ENCODE measurements at places on chromosomes 7 and 10. TPM values are rescaled to one million over a fixed set of nuclear protein-coding genes. Genes with fewer than 3 reads are reported as not detected.
A peak's percentile ranks its signal among the peaks of the same experiment; 100 is the strongest.

The RARRES2 gene
- total RNA-seq = 59.9 TPM

The NPY4R gene
- not detected for total RNA-seq

The COL26A1 gene
- 42.6 TPM for total RNA-seq

GRCh38 chr7:128954150-128954549 is 16.4 kb downstream of the IRF5 start:
- no peak overlapping the region for H3K27ac ChIP-seq
- no peaks in the 10 kb centered on the region for H3K27me3 ChIP-seq
- H3K4me1 ChIP-seq = peaks cover 5% of the 10 kb centered on the region
- peaks cover 11% of the 10 kb centered on the region for H3K36me3 ChIP-seq
- DNase-seq = no peak
- H3K4me3 ChIP-seq = no peak overlapping the region

GRCh38 chr10:69649786-69650550 is 19.9 kb downstream of the FAM241B start:
- H3K27me3 ChIP-seq = no peaks in the 10 kb centered on the region
- H3K36me3 ChIP-seq = no peaks in the 10 kb centered on the region
- H3K27ac ChIP-seq = no peak overlapping the region
- no peak overlapping the region for H3K4me3 ChIP-seq

DNA sequence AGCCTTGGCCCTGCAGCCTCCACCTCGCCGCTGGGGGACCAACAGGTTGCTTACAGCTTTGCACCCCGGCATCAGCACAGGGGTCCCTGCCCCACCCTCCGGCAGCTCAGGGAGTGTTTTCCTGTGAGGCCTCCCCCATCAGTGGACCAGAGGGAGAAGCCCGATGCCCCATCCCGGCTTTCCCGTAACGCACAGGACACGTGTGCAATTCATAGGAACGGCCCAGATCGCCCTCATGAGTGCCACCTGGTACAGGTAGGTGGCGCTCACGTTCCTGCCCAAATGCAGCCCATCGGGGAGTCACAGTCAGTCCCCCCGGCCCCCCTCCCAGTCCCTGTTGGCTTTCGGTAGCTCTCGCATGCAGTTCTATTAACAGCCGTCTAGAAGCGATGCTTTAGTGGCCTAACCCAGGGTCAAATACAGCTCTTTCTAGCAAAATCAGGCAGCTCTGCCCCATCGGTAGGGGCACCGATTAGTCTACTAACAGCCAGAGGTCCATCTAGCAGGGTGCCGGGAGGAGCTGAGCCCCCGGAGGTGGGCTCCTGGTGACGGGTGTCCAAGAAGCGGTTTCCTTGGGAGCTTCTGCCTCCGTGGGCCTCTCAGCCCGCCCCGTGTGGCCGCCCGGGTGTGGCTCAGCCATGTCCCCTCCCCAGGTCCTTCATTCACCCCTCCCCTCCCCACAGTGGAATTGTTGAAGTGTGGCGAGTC is 48.4 kb upstream of the GTF2IRD1 start:
- H3K4me1 ChIP-seq = no peaks in the 10 kb centered on the region
- no peaks in the 10 kb centered on the region for H3K27me3 ChIP-seq
- no peak overlapping the region for H3K4me3 ChIP-seq
- peak; percentile 88 for DNase-seq

GRCh38 chr7:76259124-76260093 is 43.1 kb upstream of the HSPB1 start:
- H3K27me3 ChIP-seq = no peaks in the 10 kb centered on the region
- H3K27ac ChIP-seq = no peak overlapping the region
- peak overlapping the region; percentile 79 for H3K4me3 ChIP-seq
- no peak for DNase-seq
- peaks cover 8% of the 10 kb centered on the region for H3K4me1 ChIP-seq

GRCh38 chr10:77268721-77269120 is 368.9 kb downstream of the KCNMA1 start:
- H3K4me1 ChIP-seq = no peaks in the 10 kb centered on the region
- no peaks in the 10 kb centered on the region for H3K36me3 ChIP-seq
- H3K27ac ChIP-seq = no peak overlapping the region
- H3K27me3 ChIP-seq = no peaks in the 10 kb centered on the region

GRCh38 chr7:101884671-101885596 is 67.5 kb downstream of the CUX1 start:
- DNase-seq = no peak
- no peak overlapping the region for H3K27ac ChIP-seq
- no peaks in the 10 kb centered on the region for H3K27me3 ChIP-seq
- H3K4me1 ChIP-seq = peaks cover 7% of the 10 kb centered on the region

DNA sequence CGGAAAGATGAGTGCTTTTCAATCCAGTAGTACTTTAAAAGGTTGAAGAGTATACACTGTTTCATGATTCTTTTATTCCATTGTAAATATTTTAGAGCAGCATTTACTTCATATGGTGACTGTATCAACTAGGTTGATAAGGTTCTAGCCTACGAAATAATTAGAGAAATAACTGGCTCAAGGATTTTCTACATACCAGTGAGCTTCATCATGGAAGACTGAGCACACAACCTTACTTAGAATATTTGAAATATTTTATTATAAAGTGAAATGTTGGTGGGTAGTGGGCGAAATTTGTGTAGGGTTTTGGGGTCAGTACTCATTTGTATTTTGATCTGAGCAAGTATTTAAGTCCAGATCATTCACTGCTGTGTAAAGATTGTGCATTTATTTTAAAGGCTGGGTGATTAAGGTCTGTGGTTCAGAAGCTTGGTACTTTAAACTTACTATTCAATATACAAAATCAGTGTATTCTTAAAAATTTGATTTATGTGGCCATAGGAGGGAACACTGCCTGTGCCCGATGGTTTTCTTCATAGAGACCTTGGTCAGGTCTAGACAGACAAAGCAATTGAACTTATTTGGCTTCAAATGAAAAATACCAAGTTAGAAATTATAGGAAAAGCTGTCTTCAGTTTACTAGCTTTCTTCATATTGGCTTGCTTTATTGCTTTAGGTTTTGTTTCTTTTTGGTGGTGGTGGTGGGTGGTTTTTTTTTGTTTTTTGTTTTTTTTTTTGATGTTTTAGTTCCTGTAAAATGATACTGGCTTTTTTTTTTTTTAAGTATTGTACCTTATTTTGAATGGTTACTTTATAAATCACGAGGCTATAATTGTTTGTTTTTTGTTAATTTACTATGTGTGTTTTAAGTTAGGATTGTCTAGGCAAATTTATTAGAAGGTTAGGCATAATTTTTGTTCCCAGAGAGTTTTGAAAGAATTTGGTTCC is 3.0 kb downstream of the KMT2E start:
- H3K36me3 ChIP-seq = peaks cover 23% of the 10 kb centered on the region
- no peaks in the 10 kb centered on the region for H3K27me3 ChIP-seq
- H3K4me1 ChIP-seq = no peaks in the 10 kb centered on the region
- peak overlapping the region; percentile 99 for H3K4me3 ChIP-seq

- H3K27ac ChIP-seq = no peak overlapping the region
- no peaks in the 10 kb centered on the region for H3K4me1 ChIP-seq
- no peak for DNase-seq
- no peaks in the 10 kb centered on the region for H3K36me3 ChIP-seq
Measured at GRCh38 chr7:82566752-82567151, 123.2 kb upstream of the CACNA2D1 start.

GRCh38 chr10:103884681-103885139 is 29.3 kb upstream of the SH3PXD2A start:
- peaks cover 4% of the 10 kb centered on the region for H3K36me3 ChIP-seq
- H3K27me3 ChIP-seq = no peaks in the 10 kb centered on the region
- peak; percentile 65 for DNase-seq

DNA sequence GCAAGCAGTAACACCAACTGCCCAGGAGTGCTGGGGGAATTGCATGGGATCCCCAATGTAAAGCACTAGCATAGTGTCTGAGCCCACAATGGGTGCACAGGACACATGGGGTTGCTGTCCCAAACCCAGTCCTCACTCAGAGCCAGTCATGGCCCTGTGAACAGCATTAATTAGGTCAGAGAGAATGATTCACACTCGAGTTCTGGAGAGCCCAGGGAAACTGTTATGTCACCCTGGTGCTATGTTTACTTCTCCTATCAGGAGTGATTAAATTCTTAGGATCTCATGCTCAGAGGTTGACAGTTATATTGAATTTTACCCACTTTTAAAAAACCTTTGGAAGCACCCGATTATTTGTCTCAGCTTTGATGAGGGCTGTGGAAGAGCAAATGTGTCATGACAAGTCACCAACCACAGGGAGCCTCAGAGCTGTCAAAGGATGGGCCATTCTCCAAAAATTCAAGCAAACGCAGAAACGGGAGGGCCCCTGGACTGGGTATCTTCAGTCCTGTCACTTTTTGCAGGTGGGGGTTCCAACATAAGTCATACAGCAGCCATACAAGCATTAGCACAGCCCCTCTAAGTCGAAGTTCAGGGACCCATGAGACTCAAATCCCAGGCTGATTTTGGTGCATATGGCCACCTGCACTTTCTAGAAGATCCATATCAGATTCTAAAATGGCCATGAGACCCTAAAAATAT is 1.3 kb upstream of the RASSF4 start:
- peaks cover 5% of the 10 kb centered on the region for H3K36me3 ChIP-seq
- H3K4me1 ChIP-seq = peaks cover 8% of the 10 kb centered on the region
- H3K4me3 ChIP-seq = peak overlapping the region; percentile 79
- no peaks in the 10 kb centered on the region for H3K27me3 ChIP-seq

- DNase-seq = no peak
- no peak overlapping the region for H3K27ac ChIP-seq
- no peaks in the 10 kb centered on the region for H3K4me1 ChIP-seq
- no peaks in the 10 kb centered on the region for H3K27me3 ChIP-seq
- no peak overlapping the region for H3K4me3 ChIP-seq
- no peaks in the 10 kb centered on the region for H3K36me3 ChIP-seq
Measured at GRCh38 chr10:76558996-76559891, 1078.4 kb downstream of the KCNMA1 start.

GRCh38 chr7:4058158-4058557 is 623.9 kb upstream of the FOXK1 start:
- H3K27ac ChIP-seq = no peak overlapping the region
- H3K36me3 ChIP-seq = peaks cover 7% of the 10 kb centered on the region
- H3K4me1 ChIP-seq = no peaks in the 10 kb centered on the region
- no peak for DNase-seq
- no peak overlapping the region for H3K4me3 ChIP-seq
- H3K27me3 ChIP-seq = no peaks in the 10 kb centered on the region

The CLRN3 gene
- total RNA-seq = not detected

DNA sequence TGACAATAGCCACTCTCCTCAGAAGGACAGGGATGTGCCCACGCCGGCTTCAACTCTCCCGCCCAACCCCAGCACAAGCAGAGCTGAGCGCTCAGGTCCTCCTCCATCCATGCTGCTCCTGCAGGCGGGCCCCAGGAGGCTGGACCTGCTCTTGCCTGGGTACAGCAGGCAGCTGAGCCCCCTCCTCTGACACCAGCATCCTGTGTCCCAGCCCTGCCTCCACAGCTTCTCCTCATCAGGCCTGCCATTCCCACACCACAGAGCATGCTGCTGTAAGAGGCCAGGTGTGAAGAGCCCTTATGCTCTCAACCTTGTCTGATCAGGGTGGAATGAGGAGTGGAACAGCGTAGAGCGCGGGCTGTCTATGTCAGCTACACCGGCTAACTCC is 302.2 kb downstream of the PTPRN2 start:
- H3K27me3 ChIP-seq = no peaks in the 10 kb centered on the region
- peak; percentile 14 for DNase-seq
- H3K4me1 ChIP-seq = no peaks in the 10 kb centered on the region
- H3K4me3 ChIP-seq = no peak overlapping the region

The PNLIPRP2 gene
- total RNA-seq = 0.24 TPM

- H3K36me3 ChIP-seq = peaks cover 17% of the 10 kb centered on the region
- no peaks in the 10 kb centered on the region for H3K27me3 ChIP-seq
- DNase-seq = peak; percentile 10
- H3K4me1 ChIP-seq = no peaks in the 10 kb centered on the region
- no peak overlapping the region for H3K4me3 ChIP-seq
Measured at GRCh38 chr7:149289856-149290255, 27.9 kb downstream of the ZNF783 start.

DNA sequence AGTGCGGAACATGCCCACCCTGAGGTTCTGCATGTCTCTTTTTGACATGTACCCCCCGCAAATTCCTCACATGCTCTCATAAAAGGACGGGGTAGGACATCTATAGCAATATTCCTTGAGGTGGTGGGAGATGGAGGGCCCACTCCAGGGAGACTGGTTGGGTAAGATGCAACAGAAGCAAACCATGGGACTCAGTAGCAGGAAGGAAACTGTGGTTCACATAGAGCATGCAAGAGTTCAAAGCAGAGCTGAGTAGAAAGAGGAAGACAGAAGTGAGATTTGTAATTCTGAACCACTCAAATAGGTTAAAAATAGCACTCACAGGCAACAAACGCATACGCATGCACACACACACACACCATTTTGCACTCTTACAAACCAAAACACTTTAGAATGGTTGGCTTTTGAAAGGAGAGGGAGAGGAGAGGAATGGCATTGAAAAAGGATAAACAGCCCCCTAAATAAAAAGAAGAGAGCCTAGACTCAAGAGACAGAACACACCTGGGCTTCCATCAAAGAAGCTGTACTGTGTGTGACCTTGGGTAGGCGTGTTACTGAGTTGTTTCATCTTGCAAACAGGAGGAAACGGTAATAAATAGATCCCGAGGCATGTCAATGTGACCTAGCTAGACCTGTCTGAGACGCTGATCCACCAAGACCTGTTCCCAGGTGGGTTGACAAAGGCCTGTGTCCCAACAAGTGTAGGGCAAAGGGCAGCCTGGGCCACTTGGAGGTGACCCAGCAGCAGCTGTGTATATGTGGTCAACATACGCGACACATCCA is 77.6 kb upstream of the LRRC4 start:
- no peak overlapping the region for H3K4me3 ChIP-seq
- H3K36me3 ChIP-seq = no peaks in the 10 kb centered on the region
- no peak for DNase-seq
- peaks cover 2% of the 10 kb centered on the region for H3K4me1 ChIP-seq

DNA sequence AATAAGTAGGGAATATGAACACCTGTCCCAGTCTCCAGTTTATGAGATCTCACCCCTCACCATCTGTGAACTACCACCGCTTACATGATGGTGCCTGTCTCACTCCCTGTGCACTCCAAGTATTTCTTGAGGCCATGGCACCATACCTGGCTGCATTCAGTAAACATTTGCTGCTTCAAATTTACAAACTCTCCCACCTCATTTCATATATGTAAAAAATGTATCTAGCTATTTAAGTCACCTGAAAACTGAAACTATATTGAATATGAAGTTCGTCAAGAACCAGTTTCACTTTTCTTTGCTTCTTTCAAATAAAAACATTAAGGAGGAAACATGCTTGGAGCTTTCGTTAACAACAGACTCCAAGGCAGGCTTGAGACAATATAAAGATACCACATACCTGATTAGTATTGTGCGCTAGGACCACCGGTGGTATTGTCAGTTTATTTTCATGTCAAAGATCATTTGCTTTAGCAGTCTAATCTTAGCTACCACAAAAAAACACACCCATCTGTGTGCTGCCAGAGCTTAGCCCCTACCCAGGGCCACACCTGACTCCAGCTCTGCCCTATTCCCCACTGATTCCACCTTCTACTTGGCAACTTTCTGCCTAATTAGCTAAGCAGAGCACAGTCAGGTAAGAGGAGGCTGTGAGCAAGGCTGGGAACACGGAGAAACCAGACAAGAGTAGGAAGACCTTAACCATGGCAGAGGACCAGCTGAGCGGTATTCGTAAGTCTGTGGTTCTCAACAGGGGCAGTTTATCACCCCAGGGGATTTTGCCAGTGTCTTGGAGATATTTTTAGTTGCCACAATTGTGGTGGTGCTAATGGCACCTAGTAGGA is 92.0 kb downstream of the ZFAND4 start:
- DNase-seq = no peak
- H3K27me3 ChIP-seq = no peaks in the 10 kb centered on the region
- H3K27ac ChIP-seq = no peak overlapping the region
- no peaks in the 10 kb centered on the region for H3K4me1 ChIP-seq
- H3K4me3 ChIP-seq = no peak overlapping the region
